ENCODE measurements at places on chromosomes 3 and 15.

DNA sequence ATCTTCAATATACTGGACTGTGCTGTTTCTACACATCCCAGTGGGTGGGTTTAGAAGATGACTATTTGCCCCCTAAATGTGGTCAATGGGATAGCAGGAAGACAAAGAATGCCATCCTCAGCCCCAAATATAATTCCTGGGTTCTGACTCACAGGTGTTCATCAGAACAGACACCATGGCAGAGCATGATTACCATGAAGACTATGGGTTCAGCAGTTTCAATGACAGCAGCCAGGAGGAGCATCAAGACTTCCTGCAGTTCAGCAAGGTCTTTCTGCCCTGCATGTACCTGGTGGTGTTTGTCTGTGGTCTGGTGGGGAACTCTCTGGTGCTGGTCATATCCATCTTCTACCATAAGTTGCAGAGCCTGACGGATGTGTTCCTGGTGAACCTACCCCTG is 3.0 kb downstream of the CXCR6 start:
- no peak for DNase-seq

GRCh38 chr15:92343924-92344643 is 49.6 kb upstream of the ST8SIA2 start:
- no peak for DNase-seq

DNA sequence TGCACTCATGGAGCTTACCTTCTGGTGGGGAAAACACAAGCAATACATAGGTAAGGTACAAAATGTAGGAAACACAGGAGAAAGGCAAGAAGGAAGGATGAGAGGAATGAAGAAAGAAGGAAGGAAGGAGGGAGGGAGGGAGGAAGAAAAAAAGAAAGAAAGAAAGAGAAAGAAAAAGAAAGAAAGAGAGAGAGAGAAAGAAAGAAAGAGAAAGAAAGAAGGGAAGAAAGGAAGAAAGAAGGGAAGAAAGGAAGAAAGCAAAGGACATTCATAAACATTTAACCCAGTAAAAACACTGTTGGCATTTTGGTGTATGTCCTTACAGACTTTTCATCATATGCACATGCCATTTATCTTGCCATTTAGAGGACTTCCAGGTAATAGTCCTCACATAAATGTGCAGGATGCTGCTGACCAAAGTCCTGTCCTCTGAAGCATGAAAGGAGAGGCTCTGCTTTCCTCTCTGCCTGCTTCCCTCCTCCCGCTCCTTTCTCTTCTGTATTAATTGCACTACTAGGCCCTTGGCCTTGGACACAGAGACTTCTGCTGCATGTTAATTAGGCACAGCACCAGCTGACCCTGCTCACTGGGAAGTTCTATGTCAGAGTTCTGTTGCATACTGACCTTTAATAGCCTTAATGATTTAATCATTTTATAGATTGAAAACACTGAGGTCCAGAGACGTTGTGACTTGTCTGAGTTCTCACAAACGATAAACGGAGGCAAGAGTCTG is 29.7 kb upstream of the NDUFB4 start:
- no peak for DNase-seq

GRCh38 chr3:52310861-52311575 is 5.1 kb upstream of the DNAH1 start:
- peak; percentile 73 for DNase-seq

Data from GM06990 (cell line).